ENCODE measurements at places on chromosomes 11 and 22. TPM values are rescaled to one million over a fixed set of nuclear protein-coding genes. Genes with fewer than 3 reads are reported as not detected.

DNA sequence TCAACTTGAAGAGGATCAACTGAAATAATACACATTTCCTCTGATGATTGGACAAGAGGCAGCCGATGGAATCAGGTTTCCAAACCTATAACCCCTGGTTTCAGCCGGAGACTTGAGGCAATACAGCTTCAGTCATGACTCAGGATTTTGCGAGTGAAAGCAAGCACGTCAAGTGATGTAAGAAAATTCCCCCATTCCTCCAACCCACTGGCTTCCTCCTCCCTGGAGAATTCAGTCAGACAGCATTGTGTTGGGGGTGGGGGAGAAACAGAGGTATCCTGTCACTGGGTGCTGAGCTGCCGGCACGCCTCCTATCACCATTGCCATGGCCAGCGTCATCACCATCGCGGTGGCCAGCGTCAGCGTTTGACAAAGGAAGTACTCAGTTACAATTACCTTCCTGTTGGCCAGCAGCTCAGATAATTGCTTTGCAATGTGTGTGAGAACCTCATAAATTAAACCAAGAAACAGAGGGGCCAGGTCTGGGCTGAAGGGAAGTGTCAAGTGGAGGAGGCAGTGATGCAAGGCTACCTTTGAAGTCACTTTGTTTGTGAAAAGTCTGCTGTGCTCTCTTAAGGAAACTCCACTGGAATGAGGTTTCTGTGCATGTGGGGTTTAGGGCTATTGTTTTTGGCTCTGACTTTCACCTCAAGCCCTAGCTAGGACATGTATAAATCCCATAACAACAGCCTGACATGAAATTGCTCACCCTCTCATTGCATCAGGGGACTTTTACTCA, 50.2 kb downstream of the LIF start:
- DNase-seq, result no peak

- no peak for DNase-seq
Measured at GRCh38 chr11:111923951-111924350, 5.2 kb downstream of the C11orf52 start.

Gene SLC37A2
- total RNA-seq, result 2.4 TPM

DNA sequence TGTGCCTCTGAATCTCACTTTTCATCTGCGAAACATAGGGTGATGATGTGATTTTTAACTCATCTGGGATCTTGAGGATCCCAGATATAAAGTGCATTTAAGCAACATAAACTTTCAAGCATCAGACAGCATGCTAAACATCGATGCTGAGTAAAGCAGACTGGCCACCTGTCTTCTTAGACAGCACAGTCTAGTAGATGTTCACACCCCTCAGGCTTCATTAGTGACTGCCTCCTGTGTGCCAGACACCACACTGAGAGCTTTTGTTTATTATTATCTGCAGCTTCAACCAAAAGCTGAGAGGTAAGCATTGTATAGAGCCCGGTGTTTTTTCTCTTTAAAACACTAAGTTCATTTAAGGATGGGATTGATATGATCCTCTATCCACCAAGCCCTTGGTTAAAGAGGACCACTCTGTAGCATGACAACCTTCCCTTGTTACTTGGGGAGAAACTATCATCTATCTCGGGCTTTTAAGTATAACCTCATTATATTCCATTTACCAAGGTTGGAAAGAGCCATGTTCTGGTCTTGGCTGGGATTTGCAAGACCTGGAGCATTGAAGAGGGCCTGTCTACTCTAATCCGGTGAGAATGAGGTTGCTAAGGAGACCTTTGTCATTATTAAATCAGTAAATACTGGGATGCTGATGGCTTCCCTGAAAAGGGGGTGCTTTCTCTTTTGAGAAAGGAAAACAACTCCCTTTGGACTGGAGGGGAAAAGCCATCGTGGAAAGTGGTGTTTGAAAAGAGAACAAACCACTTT, 114.2 kb upstream of the SEZ6L start:
- DNase-seq, result no peak

Gene GRAP2
- total RNA-seq, result 202 TPM

GRCh38 chr11:70324376-70325115, 54.1 kb downstream of the PPFIA1 start:
- no peak for DNase-seq

GRCh38 chr11:119906376-119906775, 177.4 kb upstream of the NECTIN1 start:
- DNase-seq, result no peak

- no peak for DNase-seq
Measured at GRCh38 chr11:12889243-12889642, 119.9 kb upstream of the RASSF10 start.

Measured in naive thymus-derived CD8-positive, alpha-beta T cell (primary cell).